ENCODE measurements at places on chromosomes 7 and 10.

DNA sequence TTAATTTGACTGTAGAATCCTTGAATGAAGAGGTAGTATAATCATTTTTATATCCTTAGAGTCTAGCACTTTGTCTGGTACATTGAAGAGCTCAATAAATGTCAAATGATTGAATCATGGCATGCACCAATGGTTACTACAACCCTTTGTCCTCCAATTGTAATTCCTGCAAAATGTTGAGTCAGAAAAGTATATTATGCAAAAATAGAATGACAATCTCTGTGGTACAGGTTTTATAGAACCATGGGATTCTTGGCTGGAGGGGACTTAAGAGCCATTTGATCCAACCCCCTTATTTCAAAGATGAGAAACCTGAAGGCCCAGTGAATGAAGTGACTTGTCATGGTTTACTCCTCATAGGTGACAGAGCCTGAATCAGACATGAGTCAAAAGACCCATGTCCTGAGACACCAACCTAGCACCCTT is 30.9 kb upstream of the SMKR1 start:
- DNase-seq = no peak

- DNase-seq = no peak
Measured at GRCh38 chr10:76022366-76022765, 590.9 kb downstream of the LRMDA start.

DNA sequence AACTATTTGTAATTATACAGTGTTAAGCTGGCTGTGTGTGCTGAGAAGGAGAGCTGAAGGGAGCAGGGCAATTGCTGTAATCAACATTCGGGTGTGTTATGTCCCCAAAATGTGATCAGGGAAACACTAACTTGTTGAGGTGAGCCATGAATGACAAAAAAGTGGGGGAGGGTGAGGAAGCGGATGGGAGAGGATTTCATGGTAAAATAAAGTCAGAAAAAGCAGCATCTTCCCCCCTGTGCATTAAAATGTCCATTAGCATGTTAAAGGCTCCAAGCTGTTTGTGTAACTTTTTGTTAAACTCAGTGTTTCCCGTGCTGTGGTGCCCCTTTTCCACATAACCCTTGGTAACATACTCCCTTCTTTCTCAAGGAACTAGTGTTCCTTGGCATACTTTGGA is 84.9 kb downstream of the ARID5B start:
- DNase-seq = no peak

- DNase-seq = peak; percentile 72
Measured at GRCh38 chr7:157250605-157251228, 86.1 kb upstream of the DNAJB6 start.

GRCh38 chr10:15764892-15765454 is 45.3 kb upstream of the ITGA8 start:
- no peak for DNase-seq

DNA sequence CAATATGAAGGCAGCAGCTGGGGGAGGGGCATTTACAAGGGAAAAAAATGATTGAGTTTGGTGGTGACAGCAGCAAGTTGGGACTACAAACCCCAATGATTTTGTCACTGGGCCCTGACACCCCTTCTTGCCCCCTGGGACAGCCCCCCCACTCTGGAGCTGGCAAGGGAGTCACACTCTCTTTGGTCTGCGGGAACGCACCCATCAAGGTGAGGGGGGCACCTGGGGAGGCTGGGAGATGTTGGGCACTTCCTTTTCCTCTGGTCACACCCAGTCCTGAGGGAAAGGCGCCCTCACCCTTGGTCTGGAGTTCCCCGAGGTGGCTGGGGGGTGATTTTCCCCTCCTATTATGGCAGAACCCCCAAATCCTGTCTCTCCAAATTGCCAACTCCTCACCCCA is 24.4 kb downstream of the EPHB4 start:
- no peak for DNase-seq

DNA sequence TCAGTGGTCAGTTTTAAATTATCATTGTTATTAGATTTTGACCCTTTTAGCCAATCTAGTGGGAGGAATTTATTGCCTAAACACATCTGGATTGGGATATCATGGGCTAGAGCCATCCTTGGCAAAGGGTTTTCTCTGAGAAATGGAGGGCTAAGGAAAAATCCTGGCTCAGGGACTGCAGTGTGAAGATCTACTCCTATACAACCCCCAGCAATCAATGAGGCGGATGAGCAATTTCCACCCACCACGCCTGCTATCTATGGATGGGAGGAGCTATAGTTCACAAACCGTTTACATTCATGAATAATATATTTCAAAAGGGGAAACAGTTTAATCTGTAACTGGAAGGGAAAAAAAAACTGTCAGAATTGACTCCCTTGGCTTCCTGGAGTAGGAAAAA is 2.7 kb downstream of the CAV1 start:
- DNase-seq = peak; percentile 70

DNA sequence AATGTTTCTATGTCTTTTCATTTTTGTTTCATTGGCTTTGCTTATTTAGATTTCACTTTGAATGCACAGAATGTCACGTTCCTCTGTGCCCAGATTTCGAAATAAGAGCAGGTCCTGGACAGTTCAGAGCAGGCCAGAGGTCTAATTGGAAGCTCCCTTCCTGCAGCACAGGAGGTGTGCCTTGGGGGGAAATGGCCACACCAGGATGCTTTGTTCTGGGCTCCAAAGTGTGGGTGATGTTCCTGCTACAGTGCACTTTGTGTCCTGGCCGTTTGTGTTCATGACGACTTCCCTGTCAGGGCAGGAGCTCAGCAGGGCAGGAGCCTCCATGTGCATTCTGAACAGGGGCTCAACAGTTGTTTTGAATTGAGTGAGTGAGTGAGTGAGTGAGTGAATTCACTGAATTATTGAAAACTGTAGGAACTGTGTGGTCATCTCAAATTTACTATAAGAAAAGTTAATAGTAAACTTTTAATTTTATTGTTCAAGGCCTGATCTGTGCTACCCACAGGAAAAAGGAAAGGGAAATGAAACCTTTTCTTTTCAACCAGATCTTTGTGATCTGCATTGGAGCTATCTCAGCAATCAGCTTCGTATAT is 109.5 kb upstream of the GJD4 start:
- DNase-seq = peak; percentile 4

DNA sequence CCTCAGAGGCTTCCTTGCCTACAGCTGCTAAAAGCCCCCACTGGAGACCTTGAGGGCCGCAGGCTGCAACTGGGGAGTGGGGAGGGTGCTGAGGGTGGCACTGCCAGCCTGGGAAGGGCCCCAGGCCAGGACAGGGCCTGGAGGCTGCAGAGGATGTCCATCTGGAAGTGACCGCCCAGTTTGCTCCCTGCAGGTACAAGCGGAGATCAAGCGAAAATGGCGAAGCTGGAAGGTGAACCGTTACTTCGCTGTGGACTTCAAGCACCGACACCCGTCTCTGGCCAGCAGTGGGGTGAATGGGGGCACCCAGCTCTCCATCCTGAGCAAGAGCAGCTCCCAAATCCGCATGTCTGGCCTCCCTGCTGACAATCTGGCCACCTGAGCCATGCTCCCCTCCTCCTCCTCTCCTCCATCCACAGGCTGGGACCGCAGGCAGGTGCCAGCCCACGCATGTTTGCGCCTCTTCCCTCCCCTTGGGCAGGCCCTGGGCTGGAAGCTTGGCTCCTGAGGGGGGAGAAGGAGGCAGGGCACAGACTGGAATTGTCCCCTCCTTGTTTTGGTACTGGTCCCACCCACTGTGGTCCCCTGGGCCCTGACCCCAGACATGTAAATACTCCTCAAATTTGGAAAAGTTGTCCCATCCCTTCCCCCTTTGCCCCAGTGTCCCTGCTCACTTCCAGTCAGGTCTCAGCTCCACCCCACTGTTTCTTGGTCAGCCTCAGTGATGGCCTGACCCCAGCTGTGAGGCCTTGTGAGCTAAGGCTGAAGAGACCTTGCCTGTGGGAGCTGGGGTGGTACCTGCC is 54.4 kb downstream of the ADCYAP1R1 start:
- no peak for DNase-seq

- DNase-seq = no peak
Measured at GRCh38 chr10:74104480-74104879, 46.1 kb downstream of the AP3M1 start.

GRCh38 chr7:6640246-6640721 is 3.2 kb downstream of the ZNF316 start:
- DNase-seq = peak; percentile 59

DNA sequence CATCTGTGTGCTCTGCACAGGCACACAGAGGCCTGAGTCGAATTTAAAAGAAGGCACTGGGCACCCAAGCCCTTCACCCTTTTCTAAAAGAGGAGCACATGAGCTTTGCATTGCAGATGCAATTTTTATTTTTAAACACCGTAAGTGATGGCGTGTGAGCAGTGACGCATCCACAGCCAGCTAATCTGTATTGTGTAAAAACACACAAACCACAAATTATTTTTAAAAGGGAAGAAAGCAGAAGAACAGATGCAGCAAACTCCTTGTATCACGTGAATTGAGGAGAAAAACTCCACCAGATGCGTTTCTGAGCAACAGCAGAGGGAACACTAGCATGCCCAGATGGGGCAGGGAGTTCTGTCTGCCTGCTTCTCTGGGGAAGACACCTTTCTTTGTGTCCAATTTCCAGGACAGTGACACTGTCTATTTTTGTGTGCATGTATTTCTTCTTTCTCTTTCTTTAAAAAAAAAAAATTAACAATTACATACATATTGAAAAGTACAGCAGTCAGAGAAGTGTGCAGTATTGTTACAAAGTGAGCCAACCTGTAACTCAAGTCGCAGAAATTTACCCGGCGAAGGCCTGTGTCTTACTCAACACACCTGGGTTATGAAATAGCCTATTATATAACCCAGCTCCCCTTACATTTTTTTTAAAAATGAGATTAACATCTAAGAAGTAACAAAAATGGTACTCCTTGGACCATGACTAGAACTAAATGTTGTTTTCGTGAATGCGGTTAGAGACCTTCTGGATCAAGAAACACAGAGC is 39.2 kb downstream of the EEPD1 start:
- DNase-seq = peak; percentile 76

DNA sequence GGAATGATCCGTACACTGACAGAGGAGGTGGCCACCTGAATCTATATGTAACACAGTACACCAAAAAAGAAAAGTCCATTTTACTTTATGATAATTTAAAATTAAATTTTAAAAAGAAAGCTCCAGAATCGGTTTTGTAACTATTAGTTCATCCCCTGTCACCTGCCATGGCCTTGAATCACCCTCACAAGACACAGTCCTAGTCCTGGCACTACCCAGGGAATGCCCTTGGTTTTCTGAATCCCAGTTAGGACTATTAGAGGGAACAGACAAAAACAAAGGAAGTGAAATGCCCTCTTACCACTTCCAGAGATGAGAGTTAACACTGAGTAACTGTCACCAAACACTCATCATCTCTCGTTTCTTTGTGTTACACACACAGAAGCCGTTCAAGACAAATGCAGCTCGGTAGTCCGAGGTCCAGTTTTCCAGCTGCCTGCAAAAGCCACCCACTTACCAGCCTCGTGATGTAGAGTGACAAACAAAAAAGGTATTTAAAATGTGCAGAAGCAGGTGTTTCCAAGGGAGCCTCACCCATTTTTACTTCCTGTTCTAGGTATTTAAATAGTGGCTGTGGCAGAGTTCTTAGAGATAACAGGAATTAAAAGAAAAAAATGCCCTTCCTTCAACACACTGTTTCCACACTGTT is 6.1 kb downstream of the PTPRN2 start:
- no peak for DNase-seq

DNA sequence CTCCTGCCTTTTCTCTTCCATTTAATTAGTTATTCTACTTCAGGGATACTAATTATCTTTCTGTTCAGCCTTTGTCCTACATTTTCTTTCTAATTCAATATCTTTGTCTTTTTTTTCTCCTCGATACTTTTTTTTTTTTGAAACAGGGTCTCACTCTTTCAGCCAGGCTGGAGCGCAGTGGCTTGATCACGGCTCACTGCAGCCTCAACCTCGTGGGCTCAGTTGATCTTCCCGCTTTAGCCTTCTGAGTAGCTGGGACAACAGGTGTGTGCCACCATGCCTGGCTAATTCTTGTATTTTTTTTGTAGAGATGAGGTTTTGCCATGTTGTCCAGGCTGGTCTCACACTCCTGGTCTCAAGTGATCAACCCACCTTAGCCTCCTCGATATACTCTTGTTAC is 38.9 kb downstream of the CCSER2 start:
- DNase-seq = no peak

- DNase-seq = no peak
Measured at GRCh38 chr7:7570584-7570983, 3.9 kb downstream of the MIOS start.

DNA sequence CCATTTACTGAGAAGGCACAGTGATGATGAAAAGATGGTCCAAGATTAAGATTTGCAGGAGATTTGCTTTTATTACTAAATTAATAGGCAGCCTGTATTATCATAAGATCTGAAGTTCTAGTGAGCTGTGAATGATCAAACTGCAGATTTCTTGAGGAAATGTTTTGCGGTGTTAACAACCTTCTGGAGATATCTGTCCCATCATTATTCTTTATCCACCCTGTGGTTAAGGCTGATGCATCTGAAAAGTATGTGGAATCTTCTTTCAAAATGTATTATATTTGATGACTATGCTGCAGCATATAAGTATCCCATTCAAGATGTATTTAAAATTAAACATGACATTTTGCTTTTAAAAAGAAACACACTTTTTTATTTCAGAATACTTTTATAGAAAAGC is 150.3 kb downstream of the POLR1F start:
- peak; percentile 87 for DNase-seq

DNA sequence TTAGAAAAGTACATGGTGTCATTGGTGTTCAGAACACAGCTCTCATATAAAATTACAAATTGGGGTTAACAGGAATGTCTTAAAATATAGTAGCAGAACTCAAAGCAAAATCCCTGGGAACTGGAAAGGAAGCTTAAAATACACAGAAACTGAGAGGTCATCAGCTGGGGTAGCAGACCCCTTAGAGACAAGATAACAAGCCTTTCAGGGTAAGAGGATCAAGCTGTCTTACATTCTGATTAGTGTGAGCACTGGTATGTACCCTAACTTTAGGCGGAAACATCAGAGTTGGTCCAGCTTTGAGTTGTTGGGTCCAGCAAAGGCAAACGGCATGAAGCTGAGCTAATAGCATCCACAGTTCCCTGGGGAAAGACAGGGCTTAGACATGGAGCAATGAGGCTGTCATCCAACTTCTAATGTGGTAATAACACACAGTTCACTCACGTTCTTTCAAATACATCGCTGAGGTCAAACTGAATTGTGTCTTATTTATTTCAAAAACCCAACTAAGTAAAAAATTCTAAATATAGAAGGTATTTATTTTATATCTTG is 32.6 kb downstream of the ARHGAP21 start:
- peak; percentile 44 for DNase-seq

GRCh38 chr10:101226491-101227428 is 2.5 kb downstream of the LBX1 start:
- no peak for DNase-seq

- DNase-seq = no peak
Measured at GRCh38 chr10:78207216-78207615, 173.6 kb downstream of the RPS24 start.

GRCh38 chr10:74081941-74082718 is 68.5 kb downstream of the AP3M1 start:
- DNase-seq = no peak

GRCh38 chr7:132956556-132956955 is 125.3 kb downstream of the CHCHD3 start:
- no peak for DNase-seq

- peak; percentile 54 for DNase-seq
Measured at GRCh38 chr7:158587162-158588084, at the start of gene PTPRN2. Gene PTPRN2, minus strand, starts transcription at chr7:158587823.

- DNase-seq = no peak
Measured at GRCh38 chr10:77176232-77176631, 461.4 kb downstream of the KCNMA1 start.

Data from fibroblast of skin of back (primary cell).